Karpas-422 (cell line): ENCODE measurements at places on chromosomes 12 and 14.

- no peak for DNase-seq
Measured at GRCh38 chr14:75991753-75992152, 6.2 kb downstream of the IFT43 start.

DNA sequence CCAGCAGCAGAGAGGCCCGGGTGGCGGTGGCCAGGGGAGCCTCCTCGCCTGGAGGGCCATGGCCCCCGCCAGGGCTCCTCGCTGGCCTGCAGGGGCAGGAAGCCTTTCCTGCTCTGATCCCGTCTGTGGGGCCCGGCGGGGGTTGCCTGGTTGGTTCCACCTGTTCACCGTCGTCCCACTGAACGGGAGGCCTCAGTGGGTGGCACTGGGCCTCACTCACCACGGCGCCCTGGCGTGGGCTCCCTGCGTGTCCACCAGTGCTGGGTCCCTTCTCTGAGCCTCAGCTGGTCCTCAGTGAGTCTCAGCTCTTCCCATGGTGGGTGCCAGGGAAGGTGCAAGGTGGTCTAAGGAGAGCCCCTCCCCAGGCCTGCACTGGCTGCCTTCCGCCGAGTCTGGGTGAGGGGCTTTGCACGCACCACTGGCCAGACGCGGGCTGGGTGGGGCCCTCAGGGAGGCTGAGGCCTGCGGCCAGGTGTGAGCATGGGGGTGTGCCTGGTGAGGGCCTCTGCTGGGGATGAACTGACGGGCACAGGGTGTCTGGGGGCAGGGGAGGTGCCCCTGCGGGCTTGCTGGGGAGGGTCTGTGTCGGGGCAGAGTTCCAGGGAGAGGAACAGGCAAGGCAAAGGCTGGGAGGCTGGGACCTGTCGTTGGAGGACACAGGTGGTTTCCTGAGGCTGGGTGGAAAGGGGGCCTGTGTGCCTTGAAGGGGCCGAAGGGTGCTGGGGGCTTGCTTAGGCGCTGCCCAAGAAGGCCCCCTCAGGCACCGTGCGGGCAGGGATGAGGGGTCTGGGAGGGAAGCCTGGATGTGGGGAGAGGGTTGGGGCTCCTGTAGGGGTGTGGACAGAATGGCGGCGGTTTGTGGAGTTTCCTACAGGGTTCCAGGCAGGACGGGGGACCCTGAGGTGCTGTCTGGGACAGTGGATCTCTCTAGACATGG lies 339.8 kb downstream of the TMEM121 start:
- DNase-seq, result no peak

DNA sequence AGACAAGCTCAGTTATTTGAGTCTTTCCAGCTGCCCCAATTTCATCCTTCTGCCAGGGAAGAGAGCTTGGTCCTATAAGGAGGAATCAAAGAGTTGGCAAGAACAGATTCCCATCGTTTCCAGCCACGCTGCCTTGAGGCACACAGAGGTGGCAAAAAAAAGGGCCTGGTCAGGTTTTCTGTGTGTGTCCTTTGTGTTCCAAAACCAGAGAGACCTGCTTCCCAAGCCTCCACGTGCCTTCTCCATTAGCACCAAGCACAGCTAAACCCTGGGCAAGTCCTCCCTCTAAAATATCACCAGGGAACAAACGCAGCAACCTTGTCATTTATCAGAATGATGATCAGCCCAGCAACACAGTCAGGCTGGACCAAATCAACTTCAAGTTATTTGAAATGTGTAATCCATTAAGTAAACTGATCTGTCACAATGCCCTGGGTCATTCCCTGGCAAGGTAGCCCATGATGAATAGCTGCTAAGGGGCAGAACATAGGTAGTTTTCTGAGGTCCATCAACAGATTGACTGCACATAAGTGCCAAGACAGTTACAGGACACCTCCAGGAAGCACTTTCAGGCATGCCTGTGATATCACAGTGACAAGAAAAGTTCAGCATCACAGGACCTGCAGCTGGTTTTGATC lies 28.6 kb upstream of the C12orf42 start:
- DNase-seq, result no peak

- no peak for DNase-seq
Measured at GRCh38 chr14:104307246-104307626, 168.8 kb downstream of the KIF26A start.

DNA sequence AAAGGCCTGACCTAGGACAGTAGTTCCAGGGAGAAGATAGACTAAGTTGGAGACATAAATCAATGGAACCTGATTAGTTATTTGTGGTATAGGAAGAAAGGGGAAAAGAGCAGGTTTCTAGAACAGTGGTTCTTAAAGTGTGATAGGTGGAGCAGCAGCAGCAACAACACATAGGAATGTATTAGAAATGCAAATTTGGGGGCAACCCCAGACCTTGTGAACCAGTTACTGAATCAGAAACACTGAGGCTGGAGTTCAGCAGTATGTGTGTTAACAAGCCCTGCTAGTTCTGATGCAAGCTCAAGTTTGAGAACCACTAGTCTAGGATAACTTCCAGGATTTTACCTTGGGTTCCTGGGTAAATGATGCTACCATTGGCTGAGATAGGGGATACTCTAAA lies 308.7 kb downstream of the EMP1 start:
- DNase-seq, result no peak

DNA sequence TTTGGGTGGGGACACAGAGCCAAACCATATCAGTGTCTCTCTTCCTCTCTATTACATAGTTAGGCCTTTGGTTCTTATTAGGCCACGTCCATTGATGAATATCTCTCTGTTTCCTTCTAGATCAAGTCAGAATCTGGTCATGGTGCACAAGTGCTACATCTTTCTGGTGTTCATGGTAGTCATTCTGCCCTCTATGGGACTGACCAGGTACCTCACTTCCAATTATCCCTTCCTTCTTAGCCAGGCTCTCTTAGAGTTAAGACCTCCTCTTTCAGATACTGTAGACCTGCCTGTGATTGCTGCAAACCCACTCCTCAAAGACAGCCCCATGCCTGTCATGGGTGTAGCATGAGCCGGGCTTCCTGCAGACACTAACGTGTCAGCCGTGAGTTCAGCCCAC lies 25.2 kb downstream of the NGB start:
- DNase-seq, result no peak

DNA sequence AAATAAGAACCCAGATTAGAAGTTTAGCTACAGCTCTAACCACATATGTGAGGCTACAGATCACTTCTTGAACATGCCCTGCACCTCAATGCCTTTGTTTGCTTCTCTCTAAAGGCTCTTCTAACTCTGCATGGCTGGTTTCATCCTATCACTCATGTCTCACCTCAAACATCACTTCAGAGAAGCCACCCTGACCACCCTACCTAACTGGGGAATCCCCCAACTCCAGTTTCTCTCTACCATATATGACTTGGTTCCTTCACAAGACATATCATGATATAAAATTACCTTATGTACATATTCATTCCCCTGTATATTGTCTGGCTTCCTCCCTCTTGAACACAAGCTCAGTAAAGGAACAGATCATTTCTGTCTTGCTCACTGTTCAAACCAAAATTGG lies 250.2 kb upstream of the GRIP1 start:
- DNase-seq, result no peak

GRCh38 chr12:98814254-98814653 lies 169.2 kb downstream of the APAF1 start:
- DNase-seq, result no peak

- no peak for DNase-seq
Measured at GRCh38 chr12:13069380-13069779, 25.2 kb downstream of the FAM234B start.

GRCh38 chr14:85122690-85123089 lies 407.3 kb upstream of the FLRT2 start:
- no peak for DNase-seq

- DNase-seq, result no peak
Measured at GRCh38 chr12:111523587-111524167, 75.4 kb downstream of the ATXN2 start.

DNA sequence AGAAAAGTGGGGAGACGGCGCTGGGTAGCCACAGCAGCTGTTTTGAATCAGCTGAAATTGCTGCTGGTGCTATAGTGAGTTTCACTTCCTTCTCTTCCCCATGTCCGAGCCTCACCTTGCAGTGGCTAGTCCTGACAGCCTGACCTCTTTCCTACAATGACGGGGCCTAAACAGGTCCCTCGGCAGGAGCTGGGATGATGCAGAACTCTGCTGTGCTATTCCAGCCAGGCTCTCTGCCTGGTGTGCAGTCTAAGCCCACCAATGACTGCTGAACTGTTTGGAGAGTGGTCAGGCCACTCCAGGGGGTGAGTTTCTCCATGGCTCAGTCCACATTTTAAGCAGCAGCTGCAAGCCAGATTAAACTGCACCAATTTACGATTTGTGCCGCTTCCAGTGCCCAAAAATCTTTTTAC lies 207.3 kb downstream of the TTC7B start:
- no peak for DNase-seq

DNA sequence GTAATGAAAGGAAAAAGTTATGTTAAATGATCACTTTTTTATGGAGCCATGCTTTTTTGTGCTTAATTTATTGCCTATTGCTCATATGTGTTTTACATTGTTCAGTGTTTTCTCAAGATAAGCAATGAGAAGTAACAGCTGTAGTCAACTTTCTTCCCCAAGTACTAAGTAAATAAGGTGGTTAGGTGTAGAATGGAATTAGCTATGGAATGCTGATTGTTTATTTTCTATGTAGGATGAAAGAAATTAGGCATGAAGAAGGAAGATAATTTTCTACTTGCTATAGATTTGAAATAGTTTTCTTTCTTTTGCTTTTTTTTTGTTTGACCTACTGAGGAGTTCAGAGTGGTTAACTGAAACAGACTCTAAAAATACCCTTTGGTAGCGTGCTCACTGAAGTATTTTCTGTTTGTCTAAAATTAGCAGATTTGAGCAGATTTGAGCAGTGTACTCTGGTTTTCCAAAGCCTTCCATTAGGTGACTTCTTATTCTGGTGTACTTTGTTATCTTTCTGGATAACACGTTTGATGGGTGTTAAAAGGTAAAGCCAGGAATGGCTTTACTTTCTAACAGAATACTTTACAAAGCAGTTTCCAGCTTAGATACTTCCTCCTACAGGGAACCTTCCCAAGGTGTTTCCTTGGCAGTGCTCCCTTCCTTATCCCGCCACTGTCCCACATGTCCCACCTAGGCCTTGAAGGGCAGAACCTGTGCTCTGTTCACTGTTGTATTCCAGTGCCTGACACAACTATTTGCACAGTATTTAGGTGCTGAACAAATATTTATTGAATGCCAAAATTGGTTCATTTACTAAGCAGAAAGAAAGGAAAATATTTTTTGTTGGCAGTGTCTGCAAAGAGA lies 56.0 kb downstream of the RASSF3 start:
- DNase-seq, result no peak

GRCh38 chr12:83015390-83016217 lies 328.9 kb downstream of the TMTC2 start:
- DNase-seq, result no peak

DNA sequence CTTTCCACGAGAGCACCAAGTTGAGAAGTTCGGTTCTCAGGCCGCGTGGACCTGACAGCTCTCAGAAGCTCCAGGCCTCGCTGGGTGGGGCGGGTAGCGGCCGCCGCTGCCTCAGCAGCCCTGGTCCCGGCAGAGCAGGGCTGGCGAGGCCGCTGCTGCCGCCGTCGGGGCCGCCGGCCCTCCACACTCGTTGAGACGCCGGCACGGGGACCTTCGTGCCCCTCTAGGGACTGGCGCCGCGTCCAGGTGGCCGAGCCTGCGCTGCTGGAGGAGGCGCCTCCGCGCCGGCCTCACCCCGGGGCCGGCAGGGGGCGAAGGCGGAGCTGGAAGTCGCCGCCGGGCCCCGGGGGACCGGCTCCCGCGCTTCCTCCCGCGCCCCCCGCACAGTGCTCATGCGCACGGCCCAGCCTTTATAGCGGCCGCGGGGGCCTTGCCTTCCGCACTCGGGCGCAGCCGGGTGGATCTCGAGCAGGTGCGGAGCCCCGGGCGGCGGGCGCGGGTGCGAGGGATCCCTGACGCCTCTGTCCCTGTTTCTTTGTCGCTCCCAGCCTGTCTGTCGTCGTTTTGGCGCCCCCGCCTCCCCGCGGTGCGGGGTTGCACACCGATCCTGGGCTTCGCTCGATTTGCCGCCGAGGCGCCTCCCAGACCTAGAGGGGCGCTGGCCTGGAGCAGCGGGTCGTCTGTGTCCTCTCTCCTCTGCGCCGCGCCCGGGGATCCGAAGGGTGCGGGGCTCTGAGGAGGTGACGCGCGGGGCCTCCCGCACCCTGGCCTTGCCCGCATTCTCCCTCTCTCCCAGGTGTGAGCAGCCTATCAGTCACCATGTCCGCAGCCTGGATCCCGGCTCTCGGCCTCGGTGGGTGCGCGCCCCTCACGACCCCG lies at the start of gene COCH:
TSS of gene COCH (plus strand) at position 440 of the 879 bp plus-strand sequence. CDS start at position 820, 380 bp downstream.
- DNase-seq, result peak; percentile 86

DNA sequence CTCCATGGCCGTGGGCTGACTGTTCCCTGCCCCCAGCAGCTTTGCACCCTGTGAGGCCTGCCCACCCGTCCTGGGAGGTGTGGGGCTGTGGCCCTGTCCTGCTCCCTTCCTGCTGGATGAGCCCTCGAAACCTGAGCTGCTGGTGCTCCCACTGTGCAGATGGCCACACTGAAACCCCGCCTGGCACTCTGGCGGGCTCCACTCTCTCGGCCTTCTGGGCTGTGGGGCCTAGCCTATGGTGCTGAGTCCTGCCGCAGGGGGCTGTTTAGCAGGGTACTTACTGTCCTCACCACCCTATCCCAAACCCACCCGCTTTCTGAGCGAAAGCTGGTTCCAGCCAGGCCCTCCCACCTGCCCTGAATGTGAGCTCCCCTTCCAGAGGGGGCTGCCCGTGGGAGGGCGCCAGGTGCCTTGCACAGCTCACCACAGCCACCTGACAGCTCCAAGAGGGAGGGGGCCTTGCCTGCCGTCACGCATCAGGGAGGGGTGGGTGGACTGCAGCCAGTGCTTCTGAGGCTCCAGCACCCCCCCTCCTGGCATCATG lies 7.3 kb downstream of the SLC25A47 start:
- no peak for DNase-seq
